ENCODE measurements at places on chromosomes 11 and 22.

DNA sequence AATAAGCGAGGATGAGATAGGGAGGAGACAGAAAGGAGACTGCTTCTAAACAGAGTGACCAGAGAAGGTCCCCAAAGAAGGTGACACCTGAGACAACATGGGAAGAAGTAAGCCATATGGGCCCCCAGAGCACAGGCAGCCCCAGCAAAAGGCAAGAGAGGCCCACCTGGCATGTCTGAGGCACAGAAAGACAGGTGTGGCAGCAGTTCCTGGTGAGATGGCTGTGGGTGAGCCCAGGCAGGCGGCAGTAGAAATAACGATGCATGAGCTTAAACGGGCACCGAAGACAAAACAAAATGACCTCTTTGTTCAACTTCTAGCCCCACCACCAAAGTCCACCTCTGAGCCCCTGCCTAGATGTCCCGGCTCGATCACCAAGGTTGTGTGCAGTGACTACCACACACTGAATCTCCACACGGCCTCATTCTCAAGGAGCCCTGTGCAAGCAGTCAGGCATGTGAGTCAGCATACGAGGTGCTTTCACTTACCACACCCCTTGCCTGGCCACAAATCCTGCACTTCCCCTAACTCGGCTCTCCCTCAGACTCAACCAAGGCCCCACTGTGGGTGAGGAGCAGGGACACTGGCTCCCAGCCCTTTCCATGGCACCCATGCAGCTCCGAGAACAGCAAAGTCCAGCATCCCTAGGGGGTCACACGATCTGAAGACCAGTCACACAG, 77.6 kb downstream of the PACSIN2 start:
- DNase-seq, result no peak

GRCh38 chr22:44627521-44628139, 74.4 kb upstream of the PRR5 start:
- DNase-seq, result no peak

- DNase-seq, result no peak
Observed at GRCh38 chr11:112759418-112759817, 201.8 kb upstream of the NCAM1 start.

GRCh38 chr22:24460418-24461089, 33.2 kb downstream of the ADORA2A start:
- DNase-seq, result no peak

DNA sequence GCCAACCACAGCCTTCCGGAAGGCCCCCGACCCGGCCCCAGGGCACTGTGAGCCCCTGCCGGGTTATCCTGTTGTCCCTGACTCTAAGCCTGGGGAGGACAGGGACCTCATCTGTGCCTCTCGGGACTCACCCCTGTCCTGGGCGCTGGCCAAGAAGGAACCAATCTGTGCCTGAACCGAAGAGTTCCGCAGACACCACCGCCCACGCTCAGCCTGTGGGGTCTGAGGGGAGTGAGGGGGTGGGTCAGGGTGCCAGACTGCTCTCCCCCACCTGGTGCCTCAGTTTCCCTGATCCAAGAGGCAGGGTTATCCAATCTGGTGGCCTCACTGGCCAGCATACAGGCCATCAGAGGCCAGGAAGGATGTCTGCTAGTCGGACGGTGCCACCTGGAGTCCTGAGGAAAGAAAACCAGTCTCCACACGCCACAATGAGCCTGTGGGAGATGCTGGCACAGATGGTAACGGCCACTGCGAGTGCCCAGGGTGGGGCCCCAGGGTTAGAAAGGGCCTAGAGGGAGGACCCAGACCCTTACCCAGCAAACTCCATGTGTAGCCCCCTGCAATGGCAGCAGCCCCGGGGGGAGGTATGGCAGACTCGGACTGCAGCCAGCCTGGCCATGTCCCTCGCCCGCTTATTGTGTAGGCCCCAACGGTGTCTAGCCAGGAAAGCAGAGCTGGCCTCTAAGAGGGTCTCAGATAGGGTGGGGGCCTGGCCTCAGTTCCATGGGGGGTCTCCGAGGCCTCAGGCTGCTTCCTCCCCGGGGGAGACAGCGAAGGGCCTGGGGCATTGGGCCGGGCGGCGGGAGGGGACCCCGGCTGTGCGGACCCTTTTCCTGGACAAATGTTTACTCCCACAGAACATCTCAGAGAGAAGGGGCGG, 827 bp upstream of the TNNT3 start:
- no peak for DNase-seq

GRCh38 chr11:57536947-57537619, at the start of gene SMTNL1:
SMTNL1 (plus strand) TSS chr11:57537595; CDS start chr11:57542643, 5,048 bp downstream.
- no peak for DNase-seq

DNA sequence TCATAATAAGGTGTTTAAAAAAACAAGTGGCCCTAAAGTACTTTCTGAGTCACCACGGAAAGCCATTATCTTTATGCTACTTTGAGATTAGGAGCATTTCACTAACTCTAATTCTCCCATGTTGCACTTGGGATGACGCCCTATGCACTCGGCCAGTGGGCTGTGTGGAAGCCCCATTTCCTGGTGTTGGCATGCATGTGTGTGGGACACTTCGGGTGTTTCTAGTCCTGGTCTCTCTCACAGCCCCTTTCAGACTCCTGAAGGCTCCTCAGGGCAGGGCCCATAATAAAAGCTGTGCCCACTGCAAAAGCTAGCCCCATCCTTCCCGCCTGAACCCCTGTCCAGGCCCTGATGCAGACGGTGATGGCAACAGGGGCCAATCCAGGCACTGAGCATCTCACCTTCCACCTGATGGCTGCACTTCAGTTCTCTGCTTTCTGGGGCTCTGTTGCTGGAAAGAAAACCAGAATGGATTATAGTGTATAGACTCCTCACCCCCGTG, 14.9 kb upstream of the FXYD2 start:
- no peak for DNase-seq

- DNase-seq, result no peak
Observed at GRCh38 chr11:22703040-22703439, 36.6 kb downstream of the GAS2 start.

DNA sequence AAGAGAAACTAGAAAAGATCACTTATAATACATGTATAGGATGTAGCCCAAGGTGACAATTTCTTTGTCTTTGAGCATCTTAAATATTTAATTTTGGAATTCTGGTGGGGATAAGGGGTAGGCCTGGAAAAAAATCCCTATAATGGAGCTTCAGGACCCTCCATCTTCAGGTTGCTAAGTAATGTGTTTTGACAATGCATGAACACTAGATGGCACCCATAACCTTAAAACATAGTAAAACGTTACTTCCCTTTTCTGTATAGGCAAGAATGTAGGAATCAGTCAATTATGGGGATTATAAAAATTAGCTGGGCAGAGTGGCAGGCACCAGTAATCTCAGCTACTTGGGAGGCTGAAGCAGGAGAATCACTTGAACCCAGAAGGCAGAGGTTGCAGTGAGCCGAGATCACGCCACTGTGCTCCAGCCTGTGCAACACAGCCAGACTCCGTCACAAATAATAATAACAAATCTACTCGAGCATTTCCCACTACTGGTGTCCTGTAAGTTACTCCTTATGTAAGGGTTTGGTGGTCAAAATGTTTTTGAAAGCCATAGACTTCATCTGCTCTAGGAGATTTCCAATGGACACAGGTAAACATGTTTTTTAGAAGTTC, 541.9 kb upstream of the CCDC90B start:
- no peak for DNase-seq

DNA sequence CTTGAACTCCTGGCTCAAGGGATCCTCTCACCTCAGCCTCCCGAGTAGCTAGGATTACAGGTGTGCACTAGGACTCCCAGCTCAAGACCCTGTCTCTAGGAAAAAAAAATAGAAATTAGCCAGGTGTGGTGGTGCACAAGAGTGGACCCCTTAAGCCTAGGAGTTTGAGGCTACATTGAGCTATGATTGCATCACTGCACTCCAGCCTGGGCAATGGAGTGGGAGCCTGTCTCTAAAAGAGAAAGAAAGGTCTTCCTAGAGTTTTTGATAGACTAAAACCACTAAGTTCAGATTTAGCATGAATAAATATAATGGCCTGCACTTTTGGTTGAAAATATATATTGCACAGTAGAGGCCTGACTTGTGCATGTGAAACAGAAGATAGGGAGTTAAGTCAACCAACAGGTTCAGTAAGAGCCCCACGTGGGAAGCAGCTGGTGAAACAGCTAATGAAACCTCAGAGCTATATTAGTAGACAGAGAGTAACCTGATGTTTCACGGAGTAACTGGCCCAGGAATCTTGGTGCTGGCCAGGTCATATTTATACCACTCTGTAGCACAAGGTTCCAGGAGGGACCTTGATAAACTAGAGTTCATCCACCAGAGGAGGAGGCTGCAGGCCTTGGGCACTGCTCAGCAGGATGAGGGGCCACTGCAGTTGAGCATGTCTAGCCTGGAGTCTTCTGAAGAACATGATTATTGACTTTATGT, 4.6 kb upstream of the MICAL3 start:
- no peak for DNase-seq

DNA sequence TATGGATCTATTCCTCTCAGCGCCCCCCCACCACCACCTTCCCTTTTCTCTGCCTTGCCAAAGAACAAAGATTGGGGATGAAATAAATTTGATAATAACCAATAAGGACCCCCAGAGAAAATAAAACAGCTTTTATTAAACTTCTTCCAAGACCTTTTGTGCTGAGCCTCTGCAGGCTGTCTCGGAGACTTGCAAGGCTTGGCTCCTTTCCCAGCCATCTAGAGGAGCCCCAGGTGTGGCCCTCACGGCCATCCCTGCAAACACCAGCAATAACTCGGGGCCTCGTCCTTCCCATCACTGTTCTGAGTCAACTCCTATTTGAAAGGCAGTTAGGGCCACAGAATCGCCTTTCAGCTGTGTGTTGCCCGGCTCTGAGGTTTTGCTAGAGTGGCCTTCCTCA, 51.2 kb upstream of the LMO1 start:
- no peak for DNase-seq

GRCh38 chr22:39177456-39177775, 24.9 kb upstream of the CBX7 start:
- no peak for DNase-seq

GRCh38 chr11:134355656-134356055, 23.9 kb downstream of the GLB1L2 start:
- no peak for DNase-seq

- DNase-seq, result no peak
Observed at GRCh38 chr11:134633276-134633675, 221.2 kb upstream of the B3GAT1 start.

DNA sequence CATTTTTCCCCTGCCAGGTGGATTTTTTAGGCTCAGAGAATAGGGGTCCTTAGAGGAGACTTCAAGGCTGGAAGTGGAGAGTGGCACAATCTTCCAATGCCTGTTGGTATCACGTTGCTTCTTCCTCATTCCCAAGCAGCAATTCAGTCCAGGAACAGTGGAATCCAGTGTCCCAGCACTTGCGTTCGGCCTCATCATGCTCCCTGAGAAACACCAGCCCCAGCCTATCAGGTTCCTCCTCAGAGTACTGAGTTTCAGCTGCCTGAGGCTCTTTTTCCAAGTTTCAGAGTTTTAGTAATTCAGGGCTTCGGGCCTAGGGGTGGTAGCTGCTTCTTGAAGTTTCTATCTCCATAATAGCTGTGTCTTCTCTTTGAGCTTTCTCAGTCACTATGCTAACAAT, 31.9 kb upstream of the NRGN start:
- DNase-seq, result no peak

DNA sequence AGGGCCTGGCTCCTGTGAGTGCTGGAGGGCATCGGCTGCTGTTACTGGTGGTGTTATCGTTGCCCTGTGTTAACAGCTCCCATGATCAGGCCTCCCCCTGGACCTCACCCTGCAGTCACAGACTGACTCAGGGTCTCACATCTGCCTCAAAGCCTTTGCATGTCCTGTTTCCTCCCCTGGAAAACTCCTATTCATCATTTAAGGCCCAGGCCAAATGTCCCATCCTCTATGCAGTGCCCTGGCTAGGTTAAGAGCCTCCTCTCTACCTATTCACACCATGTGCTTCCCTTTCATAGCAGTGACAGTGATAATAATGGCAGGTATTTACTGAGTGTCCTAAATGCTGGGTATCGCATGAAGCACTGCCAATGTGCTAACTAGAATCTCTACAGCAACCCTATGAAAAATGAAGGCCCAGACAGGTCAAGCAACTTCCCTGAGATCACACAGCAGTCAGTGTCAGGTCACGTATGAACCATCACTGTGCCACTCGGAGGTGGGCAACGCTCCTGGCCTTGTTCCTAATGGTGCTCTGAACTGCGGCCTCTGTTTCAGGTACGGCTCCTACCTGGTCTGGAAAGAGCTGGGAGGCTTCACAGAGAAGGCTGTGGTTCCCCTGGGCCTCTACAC, 9.3 kb downstream of the TSPO start:
- DNase-seq, result no peak

GRCh38 chr11:278001-278951, at the start of gene NLRP6:
NLRP6 (plus strand) TSS chr11:278407; CDS start chr11:278570, 163 bp downstream.
- DNase-seq, result no peak

- no peak for DNase-seq
Observed at GRCh38 chr22:24125941-24126340, 55.3 kb upstream of the SUSD2 start.

- DNase-seq, result peak; percentile 76
Observed at GRCh38 chr22:50326956-50327710, at the start of gene DENND6B. DENND6B (minus strand) TSS chr22:50327012; CDS start chr22:50326988, 24 bp downstream.

DNA sequence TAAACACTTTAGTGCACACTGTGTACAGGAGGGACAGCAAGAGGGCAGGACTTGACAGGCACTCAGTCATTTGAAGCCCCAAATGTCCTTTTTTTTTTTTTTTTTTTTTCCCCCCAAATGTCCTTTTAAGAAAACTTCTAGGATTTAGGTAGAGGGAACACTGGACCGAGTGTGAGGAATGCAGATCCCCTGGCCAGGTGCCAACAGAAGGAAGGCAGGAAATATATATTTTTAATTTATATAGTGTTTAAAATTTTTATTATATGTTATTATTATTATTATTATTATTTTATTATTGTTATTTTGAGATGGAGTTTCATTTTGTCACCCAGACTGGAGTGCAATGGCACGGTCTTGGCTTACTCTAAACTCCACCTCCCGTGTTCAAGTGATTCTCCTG, 35.5 kb downstream of the ARHGAP8 start:
- DNase-seq, result no peak

DNA sequence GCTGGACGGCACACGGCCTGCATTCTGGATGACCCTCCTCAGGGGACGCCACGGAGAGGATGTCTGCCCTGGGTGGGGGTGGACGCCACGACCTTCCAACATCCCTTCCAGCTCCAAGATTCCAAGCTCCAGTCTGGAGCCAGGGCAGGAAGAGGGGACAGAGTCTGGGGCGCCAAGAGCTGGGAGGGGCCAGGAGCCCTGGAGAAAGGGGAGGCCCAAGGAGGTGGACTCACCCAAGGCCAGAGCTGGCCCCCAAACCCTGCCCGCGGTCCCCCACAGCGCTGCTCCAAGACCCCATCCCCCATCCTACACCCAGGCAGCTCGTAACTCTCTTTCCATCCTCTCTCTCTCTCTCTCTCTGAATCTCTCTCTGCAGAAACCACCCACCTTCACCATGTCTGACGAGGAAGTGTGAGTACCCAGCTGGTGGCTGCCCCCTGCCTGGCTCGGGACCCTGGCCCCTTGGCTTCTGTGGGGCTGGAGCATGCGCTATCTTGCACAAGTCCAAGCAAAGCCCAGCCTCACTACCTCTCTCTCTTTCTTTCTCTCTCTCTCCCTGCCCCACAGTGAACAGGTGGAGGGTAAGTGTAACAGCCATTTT, 3.1 kb downstream of the TNNT3 start:
- no peak for DNase-seq

GRCh38 chr11:47376107-47376524, 2.2 kb downstream of the SPI1 start:
- DNase-seq, result no peak

GRCh38 chr11:748007-748359, 719 bp downstream of the TALDO1 start:
- DNase-seq, result no peak

GRCh38 chr11:58927393-58928106, 11.7 kb upstream of the GLYATL1 start:
- peak; percentile 20 for DNase-seq

GRCh38 chr11:108512708-108513107, 14.5 kb upstream of the POGLUT3 start:
- no peak for DNase-seq

- DNase-seq, result no peak
Observed at GRCh38 chr11:119055901-119056300, 1.1 kb downstream of the HYOU1 start.

Measured in activated T-cell treated with anti-CD3 and anti-CD28 coated beads, Interleukin-2, amount 50 U/mL, for 1 hour (primary cell).